Frontal cortex (tissue), 4 donors: ENCODE measurements at places on chromosomes 2 and 18. TPM values are rescaled to one million over a fixed set of nuclear protein-coding genes. Genes with fewer than 3 reads are reported as not detected.
A peak's percentile ranks its signal among the peaks of the same experiment; 100 is the strongest.

The ANKRD30B gene
- 3.3 TPM for total RNA-seq

GRCh38 chr2:239734436-239735005 lies 290.6 kb downstream of the NDUFA10 start:
- DNase-seq: no peak

The CNTNAP5 gene
- 30.6 TPM for total RNA-seq

GRCh38 chr18:58242435-58242834 lies 198.4 kb downstream of the NEDD4L start:
- DNase-seq: no peak

- DNase-seq: peak; percentile 16
Measured at GRCh38 chr2:162221064-162221463, 22.2 kb downstream of the FAP start.

- DNase-seq: no peak
Measured at GRCh38 chr2:150581717-150582472, 94.4 kb upstream of the RND3 start.

The INO80D gene
- total RNA-seq: 16.3 TPM

GRCh38 chr2:204298404-204298803 lies 246.9 kb upstream of the PARD3B start:
- no peak for DNase-seq

- DNase-seq: no peak
Measured at GRCh38 chr2:28209261-28209691, 183.4 kb upstream of the FOSL2 start.

The RGPD3 gene
- 1.2 TPM for total RNA-seq

DNA sequence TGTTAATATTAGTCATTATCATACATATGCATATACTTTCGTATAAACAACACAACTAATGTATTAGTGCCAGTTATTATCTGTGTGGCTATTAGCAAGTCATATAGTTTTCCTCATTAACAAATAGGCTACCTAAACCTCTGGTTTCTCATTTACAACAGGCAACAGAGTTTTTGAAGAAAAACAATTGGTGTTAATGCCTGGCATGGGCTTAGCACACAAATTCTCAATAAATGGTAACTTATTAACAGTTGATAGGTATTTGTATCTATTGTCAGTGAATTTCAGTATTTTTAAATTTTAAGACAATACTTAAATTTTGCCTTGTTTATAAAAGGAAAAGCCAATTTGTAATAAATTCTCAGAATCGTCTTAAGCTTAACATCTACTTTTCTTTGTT lies 182.5 kb downstream of the PMAIP1 start:
- DNase-seq: no peak

DNA sequence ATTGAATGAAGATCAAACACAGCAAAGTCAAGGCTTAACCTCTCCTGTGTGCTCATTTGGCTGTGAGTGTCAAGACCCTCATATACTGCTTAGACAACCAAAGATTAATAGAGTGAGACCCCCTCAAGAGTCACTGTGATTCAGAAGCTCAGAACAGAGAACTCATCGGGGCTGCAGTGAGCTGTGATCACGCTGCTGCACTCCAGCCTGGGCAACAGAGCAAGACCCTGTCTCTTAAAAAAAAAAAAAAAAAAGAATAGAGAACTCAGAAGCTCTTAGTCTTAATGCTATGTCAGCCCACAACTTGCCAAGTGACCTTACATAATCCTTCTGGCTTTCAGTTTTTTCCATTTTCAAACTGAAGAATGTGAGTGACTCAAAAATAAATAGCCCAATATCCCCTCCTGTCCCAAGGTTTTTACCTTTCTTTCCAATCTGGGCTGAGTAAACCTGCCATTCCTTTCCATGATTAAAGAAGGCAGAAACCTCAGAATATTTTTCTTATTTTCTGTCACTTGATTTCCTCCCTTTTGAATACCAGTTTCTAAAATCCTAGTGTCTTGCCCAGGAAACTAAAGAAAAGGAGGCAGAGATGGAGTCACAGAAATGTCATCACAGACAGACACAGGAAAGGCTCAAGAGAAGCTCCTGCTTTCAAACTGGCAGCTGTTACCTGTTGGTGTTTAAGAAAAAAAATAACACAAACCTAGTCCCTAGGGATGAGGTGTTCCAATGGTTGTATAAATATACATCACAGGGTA lies 102.4 kb downstream of the CACNB4 start:
- no peak for DNase-seq

GRCh38 chr2:43823751-43824150 lies 14.9 kb downstream of the ABCG5 start:
- no peak for DNase-seq

- DNase-seq: no peak
Measured at GRCh38 chr2:30756051-30756719, 51.1 kb downstream of the CAPN13 start.

DNA sequence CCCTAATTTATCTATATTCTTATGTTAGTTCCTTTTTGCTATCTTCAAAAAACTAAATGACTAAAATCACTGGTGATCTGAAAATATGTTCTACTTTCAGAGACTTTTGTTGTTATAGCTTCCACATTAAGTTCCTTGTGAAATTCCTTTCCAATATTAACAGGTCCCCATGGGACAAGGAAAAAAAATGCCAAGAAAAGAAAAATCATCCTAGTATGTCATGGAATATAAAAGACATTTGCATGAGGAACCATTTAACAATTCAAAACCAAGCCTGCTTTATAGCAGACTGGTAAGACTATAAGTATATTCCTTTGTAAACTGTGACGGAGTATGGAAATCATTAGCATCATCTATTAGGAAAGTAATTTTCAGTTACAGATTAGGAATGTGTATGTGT lies 48.1 kb downstream of the COBLL1 start:
- no peak for DNase-seq

The SCN2A gene
- total RNA-seq: 160 TPM

The CCT4 gene
- total RNA-seq: 223 TPM

DNA sequence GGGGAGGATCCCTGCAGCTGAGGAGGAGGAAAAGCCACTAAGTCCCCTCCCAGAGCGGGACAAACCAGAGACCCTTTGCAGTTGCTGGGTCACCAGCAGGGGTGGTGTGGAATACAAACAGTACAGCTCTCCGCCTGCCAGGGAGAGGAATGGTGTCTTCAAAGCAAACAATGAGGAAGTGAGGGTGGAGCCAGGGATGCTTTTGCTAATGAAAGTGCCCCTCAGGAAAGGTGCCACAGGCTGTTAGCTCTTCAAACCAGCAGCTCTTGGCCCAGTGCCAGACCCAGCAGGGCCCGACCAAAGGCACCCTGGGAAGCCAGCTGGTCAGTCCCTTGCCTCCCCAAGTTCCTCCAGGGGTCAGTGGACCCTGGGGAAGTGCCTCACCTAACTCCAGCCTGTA lies 102.8 kb downstream of the HIBCH start:
- no peak for DNase-seq

DNA sequence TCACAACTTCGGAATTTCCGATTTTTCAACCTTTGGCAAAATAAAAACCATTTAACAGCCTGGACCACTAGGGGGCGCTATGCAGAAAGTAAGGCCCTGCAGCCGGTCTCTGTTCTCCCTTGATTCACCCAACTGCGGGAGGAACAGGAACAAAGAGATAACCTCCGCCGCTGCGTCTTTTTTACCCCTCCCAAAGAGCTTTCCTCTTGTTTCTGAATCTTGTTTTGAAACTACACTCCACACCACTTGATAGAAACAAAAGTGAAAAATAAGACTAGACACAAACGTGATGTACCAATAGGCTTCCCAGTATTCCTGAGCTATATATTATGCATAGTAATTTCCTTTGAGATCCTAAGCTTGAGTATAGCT lies 231.2 kb downstream of the MYO3B start:
- DNase-seq: peak; percentile 3

The SOX11 gene
- total RNA-seq: 345 TPM

DNA sequence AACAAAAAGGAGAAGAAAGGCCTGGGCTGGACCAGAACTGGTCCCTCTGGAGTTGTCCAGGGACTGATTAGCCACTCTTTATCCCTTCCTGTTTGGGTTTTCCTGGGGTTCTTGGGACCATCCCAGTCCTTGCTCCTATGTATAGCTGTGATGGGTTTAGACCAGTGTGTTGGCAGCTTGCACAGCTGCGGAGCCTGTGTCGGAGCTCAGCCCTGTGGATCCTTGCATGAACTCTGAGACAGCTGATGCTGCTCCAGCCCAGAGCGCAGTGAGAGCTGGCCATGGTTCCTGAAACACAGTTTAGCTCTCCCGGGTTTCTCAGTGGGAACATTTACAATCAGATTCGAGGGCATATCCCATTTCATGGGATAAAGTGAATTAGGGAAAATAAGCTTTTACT lies 16.9 kb downstream of the IMPA2 start:
- no peak for DNase-seq

The DNER gene
- 79.9 TPM for total RNA-seq

The GDF7 gene
- total RNA-seq: under 0.01 TPM

DNA sequence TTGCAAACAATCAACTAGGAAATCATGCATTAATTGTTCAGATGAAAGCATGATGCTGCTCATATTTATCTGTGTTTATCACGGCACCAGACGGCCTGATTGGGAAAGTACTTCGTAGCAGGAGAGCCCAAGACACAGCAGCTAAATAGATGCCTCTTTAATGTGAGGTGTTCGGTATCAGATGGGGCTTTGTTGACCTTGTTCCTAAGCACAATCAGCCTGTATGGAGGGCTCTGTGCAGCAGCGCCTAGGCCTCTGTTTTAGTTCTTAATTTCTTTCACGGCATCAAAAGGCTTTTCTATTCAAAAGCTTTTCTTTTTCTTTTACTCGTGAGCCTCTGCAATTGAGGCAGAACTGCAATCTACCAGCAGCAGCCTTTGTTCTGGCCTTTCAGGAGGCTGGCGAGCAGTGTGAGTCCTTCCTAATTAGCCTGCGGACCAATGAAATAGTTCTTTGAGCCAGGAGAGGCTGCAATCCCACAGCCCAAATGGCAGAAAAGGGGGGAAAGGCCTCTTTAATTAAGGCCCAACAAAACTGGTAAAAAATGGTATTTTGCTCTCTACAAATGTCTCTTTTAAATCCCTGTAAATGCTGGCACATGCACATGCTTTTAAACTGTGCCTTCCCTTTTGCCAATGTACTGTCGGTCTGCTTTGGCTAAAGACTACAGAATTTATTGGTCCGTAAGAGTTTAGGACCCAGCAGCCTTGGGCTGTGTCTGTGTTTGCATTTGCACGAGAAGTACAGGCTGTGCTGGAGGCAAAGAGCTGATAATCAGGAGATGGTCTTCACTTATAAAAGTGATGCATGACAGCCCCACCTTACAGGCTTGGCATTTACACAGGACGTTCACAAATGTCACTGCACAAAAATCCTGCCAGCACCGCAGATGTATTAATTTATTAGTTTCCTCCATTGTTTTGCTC lies 159.6 kb downstream of the RND3 start:
- no peak for DNase-seq

DNA sequence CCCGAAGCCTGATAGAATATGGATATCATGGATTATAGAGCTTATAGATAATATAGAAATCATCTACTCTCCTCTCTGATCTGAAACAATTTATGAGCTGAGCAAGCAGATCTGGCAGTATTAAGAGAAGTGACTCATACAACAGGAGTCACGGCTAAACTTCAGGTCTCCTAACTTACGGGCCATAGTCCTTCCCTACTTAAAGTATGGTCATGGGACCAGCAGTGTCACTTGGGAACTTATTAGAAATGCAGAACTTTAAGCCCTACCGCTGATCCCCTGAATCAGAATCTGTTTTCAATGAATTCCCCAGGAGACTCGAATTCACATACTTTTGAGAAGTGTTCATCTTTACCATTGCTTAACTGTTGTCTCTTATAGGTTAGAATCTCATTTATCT lies 195.7 kb upstream of the FANCL start:
- no peak for DNase-seq

GRCh38 chr2:98091738-98092137 lies 4.8 kb downstream of the VWA3B start:
- no peak for DNase-seq

- DNase-seq: no peak
Measured at GRCh38 chr2:166762746-166763145, 125.5 kb upstream of the XIRP2 start.

- DNase-seq: no peak
Measured at GRCh38 chr2:56892382-56892781, 708.6 kb downstream of the CCDC85A start.

The CHRNG gene
- not detected for total RNA-seq

The GALNT5 gene
- total RNA-seq: under 0.01 TPM

DNA sequence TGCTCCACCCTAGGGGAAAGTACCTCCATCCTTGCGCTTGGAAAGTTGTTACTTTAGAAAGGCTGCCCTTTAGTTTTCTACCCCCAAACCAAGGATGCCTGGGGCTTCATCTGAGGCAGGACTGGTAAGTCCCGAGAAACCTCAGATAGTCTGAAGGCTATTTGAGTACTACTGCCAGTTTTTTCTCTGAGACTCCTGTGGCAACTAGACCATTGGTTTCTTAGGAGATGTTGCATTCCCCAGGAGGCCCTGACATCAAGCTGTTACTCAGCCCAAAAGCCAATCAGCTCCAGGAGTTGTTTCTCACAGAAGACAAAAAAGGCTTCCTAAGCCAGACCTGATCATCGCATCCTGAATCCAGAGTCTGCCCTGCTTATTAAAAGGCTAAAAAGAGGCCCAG lies 67.2 kb downstream of the COLEC12 start:
- DNase-seq: no peak

The KCNG2 gene
- under 0.01 TPM for total RNA-seq

The GRHL1 gene
- 4.9 TPM for total RNA-seq

GRCh38 chr2:169002161-169002738 lies 28.9 kb downstream of the ABCB11 start:
- DNase-seq: no peak

DNA sequence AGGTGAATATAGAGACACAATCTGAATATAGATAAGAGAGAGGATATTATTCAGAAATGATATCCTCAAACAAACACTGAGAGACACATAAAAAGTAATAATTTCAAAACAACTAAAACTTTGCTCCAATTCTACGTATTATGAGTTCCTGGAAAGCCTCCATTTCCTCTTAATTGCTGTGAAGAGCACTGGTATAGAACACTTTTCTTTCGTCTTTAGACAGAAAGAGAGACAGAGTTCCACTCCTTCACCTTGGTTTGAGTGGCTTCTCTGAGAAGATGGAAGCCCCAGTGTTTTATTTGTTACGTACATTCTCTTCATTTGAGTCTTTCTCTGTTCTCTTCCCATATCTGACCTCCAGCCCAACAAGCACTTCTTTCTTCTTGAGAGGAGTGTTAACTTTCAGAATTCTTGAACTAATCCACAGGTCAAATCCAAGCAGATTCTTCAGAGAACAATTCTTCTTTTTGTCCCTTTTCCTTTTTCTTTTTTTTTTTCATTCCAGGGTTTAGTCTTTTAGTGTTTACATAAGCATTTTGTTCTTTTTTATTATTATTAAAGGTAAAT lies 6.4 kb upstream of the PIK3C3 start:
- no peak for DNase-seq

DNA sequence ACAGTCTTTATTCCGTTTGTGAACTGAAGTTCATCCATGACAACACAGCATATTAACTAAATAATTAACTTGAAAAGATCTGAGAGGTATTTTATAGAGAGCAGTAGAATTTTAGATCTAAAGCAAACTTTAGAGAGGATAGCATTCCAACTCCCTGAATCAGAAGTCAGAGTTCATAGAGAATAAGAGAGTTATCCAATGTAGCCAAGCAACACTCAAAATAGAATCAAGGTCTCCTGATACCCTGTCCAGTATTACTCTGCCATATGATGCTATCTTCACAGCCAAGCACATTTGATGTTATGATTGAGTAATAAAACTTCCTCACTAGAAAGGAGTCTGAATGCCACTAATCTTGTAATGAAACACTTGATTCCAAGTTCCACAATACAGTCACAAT lies 55.5 kb downstream of the RIT2 start:
- no peak for DNase-seq
